ENCODE measurements at places on chromosomes 6 and 20.
A peak's percentile ranks its signal among the peaks of the same experiment; 100 is the strongest.

GRCh38 chr6:36769183-36769675 is 70.0 kb downstream of the CPNE5 start:
- no peak for DNase-seq

GRCh38 chr6:42165016-42165415 is 8.1 kb upstream of the GUCA1A start:
- DNase-seq = no peak

DNA sequence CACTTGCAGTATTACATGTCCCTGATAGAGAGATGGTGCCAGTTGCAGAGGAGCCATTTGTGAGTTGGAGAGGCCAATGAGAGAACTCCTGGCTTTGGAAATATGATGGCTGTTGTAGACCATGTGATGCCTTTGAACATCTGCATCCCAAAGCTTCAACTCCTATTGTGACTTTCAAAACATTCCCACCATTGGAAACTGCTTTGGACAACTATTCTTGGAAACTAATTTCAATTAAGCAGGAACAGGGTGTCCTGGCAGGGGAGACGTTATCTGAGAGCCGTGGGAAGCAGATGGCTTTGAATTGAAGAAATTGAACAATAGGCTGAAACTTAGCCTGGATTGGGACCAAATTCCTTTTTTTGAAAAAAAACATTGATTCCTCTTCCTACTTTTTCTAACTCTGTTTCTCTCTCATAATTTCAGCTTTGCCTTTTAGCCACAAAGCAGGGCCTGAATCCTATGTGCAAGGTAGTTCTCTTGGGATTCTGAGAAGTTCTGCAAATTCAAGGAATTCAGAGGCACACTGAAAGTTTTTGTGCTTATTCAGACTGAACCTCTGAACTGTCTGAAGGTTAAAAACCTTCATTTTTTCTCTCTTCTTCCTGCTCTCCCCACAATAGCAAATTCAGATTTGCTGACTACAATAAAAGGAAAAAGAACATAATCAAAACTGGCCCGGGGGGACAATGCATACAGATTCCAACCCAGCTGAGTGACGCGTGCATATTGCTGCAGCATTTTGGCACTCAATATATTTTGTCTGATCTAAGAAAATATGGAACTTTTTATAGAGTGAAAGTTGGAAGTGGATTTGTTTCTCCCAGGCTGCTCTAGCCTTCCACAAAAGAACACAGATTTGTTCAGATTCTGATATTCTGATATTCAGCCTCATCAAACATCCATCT is 720.4 kb upstream of the CHD6 start:
- DNase-seq = no peak

GRCh38 chr6:63584566-63584965 is 12.3 kb downstream of the LOC128125822 start:
- no peak for DNase-seq

- DNase-seq = no peak
Measured at GRCh38 chr6:87124074-87124473, 29.2 kb upstream of the CGA start.

DNA sequence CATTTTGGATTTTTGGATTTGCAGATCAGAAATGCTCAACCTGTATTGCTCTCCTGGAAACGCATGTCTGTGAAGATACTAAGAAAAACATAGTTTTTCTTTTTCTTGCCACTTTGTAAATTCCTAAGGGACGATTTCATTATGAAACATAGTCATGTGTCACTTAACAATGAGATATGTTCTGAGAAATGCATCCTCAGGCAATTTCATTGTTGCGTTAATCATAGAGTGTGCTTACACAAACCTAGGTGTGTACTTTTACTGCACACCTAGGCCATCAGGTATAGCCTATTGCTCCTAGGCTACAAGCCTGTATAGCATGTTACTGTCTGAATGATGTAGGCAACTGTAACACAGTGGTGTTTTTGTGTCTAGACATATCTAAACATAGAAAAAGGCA is 13.4 kb upstream of the THEMIS start:
- peak; percentile 21 for DNase-seq

DNA sequence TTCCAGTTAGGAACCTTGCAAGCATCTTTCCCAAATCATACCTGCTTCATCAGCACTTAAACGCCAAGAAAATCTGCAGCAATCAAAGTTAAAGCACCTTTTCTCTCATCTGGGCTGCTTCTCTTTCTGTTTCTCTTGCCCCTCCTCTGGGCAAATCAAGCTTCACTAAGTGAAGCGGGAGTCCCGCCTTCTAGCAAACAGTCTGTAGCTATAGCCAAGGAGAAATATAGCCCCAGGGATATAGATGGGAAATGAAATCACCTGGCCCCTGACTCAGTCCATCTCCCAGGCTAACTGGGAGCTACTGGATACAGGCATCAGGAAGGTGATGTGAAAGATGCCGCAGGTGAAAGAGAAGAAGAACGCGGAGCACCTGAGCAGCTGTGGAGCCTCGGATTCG is 481.9 kb downstream of the C6orf118 start:
- no peak for DNase-seq

- no peak for DNase-seq
Measured at GRCh38 chr20:62451156-62451767, 23.9 kb upstream of the RBBP8NL start.

- DNase-seq = no peak
Measured at GRCh38 chr6:9140172-9140571, 704.8 kb upstream of the SLC35B3 start.

GRCh38 chr6:7921632-7922092 is 11.1 kb upstream of the TXNDC5 start:
- no peak for DNase-seq

- no peak for DNase-seq
Measured at GRCh38 chr6:49110916-49111315, 352.1 kb downstream of the MMUT start.

DNA sequence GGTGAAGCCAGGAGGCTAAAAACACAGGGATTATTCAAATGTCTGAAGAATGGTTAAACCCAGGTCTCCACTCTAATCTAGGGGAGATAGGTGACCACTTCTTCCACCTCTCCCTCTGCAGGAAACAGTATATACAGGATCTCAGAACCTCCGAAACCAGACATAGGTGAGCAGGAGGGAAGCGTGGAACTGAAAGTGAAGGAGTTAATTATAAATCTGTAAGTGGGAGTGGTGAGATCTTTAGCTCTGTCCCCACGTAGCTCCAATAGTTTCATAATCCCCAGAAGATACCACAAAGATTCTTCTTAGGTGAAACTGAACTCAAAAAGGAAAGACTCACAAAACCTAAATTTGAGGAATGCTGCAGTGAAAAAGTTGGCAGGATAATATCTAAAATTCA is 76.8 kb downstream of the THEMIS start:
- DNase-seq = no peak

DNA sequence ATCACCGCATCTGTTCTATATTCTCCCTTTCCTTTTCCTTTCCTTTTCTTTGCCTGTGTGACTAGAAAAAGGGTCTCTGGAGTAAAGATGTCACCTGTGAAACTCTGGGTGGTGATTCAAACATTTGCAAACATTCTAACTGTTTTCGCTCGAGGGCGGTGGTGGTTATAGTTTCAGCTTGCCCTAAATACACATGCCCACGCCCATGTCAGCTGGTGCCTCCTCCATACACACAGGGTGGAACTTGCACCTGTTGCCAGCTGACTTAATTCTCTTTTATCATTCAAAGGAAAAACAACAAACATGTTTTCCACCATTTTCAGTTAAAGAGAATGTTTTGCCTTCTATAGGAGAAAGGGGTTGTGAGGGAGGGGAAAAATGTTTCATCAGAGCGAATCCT is 381.9 kb upstream of the ARID1B start:
- DNase-seq = no peak

- no peak for DNase-seq
Measured at GRCh38 chr6:31669676-31670075, at the start of gene LY6G5B. TSS of gene LY6G5B (plus strand) at chr6:31669976. CDS start at chr6:31670951, 975 bp downstream.

GRCh38 chr20:17871886-17872285 is 96.7 kb downstream of the SNX5 start:
- no peak for DNase-seq

- no peak for DNase-seq
Measured at GRCh38 chr20:57713505-57713903, 3.7 kb upstream of the PMEPA1 start.

DNA sequence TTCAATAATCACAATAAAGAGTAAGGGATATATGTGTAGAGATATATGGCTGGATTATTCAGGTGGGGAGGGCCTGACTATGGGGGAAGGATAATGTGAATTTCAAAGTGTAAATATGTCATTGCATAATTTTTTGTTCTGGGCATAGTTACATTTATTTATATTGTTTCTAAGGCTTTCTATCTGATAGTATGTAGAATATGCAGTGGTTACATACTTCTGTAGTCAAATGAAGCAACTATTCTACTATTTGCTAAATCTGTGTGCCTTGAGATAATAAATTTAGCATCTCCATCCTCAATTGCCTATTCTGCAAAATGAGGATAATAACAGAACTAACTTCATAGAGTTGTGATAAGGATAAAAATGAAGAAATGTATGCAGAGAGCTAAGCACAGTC is 359.2 kb downstream of the CDKAL1 start:
- no peak for DNase-seq

GRCh38 chr6:158313989-158314388 is 1.7 kb downstream of the TULP4 start:
- DNase-seq = no peak

GRCh38 chr20:2837221-2837960 is 3.1 kb downstream of the PCED1A start:
- DNase-seq = no peak

DNA sequence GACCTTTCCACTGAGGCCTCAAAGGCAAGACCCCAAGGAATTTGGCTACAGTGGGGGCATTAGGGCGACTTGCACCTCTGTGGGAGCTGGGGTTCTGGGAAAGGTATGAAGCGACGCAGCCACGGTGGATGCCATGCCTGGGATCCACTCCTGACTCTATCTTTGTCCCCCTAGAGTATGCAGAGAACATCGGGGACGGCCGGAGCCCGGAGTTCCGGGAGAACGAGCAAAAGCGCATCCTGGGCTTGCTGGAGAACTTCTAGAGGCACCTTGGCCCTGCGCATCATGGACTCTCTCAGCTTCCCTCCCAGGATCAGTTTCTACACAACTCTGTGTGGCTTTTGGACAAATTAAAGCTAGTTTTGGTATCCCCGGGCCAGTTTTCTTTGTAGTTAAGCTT is 31.2 kb upstream of the VSTM2L start:
- no peak for DNase-seq

GRCh38 chr6:31423550-31423949 is 20.2 kb downstream of the MICA start:
- no peak for DNase-seq

DNA sequence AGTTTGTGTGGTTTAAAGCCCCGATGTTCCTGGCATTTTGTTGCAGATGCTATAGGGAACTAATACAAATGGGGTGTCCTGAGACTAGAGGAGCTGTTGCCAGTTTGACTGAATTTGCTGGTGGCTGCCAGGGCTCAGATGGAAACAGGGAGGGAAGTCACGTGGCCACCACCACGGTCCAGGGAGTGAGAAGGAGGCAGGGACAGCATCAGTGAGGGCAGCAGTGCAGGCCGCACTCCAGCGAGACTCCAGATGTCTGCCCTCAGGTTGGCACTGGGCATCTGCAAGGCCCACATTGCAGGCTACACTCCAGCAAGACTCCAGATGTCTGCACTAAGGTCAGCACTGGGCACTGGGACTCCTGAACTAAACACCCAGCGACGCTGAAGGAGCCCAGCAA is 86.2 kb downstream of the RAMACL start:
- no peak for DNase-seq

- no peak for DNase-seq
Measured at GRCh38 chr6:27865850-27866356, 46.3 kb downstream of the OR2B2 start.

DNA sequence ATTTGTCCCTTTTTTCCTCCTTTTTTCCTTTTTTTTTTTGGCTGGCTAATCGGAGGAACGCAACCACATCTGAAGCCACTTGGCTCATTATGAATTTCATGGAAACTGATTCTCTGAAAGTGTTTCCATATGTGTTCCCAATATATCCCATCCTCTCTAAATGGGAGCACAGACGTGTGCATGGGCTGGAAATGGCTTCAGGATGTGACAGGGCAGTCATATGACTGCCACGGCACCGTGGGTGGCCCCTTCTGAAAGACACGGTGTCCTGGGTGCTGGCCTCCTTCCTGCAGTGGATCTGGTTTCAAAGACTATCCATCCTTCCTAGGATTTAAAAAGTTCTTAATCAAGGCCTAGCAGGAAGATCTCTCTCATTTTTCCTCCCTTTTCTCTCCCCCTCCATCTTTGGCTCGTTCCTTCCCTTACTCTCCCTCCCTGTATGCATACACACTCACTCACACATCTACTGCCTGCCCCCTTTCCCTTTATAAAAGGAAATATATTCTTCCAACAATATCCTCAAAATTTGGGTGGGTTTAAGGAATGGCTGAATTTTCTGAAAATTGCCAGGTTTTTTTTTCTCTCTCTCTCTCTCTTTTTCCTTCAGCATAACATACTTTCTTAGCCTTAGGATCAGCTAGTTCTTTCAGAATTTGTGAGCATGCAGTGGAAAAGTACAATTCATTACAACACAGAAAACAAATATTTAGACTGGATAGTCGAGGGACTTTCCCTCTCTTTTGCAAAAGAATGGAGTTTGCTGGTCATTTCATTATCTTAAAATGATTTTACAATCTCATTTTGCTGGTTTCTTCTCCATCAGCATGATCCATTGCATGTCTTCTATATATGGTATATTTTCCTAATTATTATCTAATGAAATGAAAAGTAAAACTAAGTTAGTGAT is 161.2 kb upstream of the SUPT3H start:
- no peak for DNase-seq

DNA sequence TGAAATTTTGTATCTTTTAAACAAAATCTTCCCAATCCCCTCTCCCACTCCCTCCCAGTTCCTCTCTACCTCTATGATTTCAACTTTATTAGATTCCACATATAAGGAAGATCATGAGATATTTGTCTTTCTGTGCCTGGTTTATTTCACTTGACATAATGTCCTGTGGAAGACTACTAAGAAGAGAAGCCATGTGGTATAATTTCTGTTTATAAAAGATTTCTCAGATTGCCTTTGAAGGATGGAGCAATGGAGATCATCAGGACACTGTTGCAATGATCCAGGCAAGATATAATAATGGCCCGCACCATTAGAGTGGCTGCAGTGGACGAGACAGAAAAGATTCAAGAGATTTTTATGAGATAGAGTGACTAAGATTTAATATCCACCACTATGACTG is 13.1 kb downstream of the NRSN1 start:
- DNase-seq = no peak
